Smooth muscle cell of bladder (primary cell): ENCODE measurements at places on chromosomes 7 and 10. TPM values are rescaled to one million over a fixed set of nuclear protein-coding genes. Genes with fewer than 3 reads are reported as not detected.

HECW1 gene
- 3.1 and 3.8 TPM in 2 replicates for total RNA-seq

BTBD16 gene
- total RNA-seq: under 0.01 TPM in 1 of 2 replicates, not detected in the other

TUBB8 gene
- total RNA-seq: under 0.01 TPM in 1 of 2 replicates, not detected in the other

OR6V1 gene
- total RNA-seq: not detected in 2 replicates

MYPN gene
- 0.09 and 0.14 TPM in 2 replicates for total RNA-seq

CALD1 gene
- 649 and 694 TPM in 2 replicates for total RNA-seq

NACAD gene
- 0.71 and 0.83 TPM in 2 replicates for total RNA-seq

VSTM4 gene
- 5.8 and 9.1 TPM in 2 replicates for total RNA-seq

CCDC172 gene
- total RNA-seq: not detected in 2 replicates

ACSM6 gene
- total RNA-seq: not detected in 2 replicates

HGF gene
- 340 and 462 TPM in 2 replicates for total RNA-seq

PLEKHS1 gene
- 0.09 TPM in 1 of 2 replicates, not detected in the other for total RNA-seq

FRMPD2 gene
- under 0.01 TPM in 1 of 2 replicates, not detected in the other for total RNA-seq

PIK3AP1 gene
- total RNA-seq: 0.14 and 0.74 TPM in 2 replicates

ZCWPW1 gene
- total RNA-seq: 1.6 and 2.8 TPM in 2 replicates

DGKI gene
- total RNA-seq: 4.0 and 5.3 TPM in 2 replicates

ACSL5 gene
- 1.7 and 2.2 TPM in 2 replicates for total RNA-seq

RBP3 gene
- under 0.01 TPM in 1 of 2 replicates, not detected in the other for total RNA-seq

BAIAP2L1 gene
- 1.3 and 1.4 TPM in 2 replicates for total RNA-seq

LFNG gene
- 0.43 and 3.3 TPM in 2 replicates for total RNA-seq

SPDYE11 gene
- not detected in 2 replicates for total RNA-seq

FIGNL1 gene
- total RNA-seq: 5.0 and 7.0 TPM in 2 replicates

DNA2 gene
- total RNA-seq: 3.4 and 4.3 TPM in 2 replicates

LLCFC1 gene
- not detected in 2 replicates for total RNA-seq

FAM25G gene
- not detected in 2 replicates for total RNA-seq

LRRC4 gene
- total RNA-seq: 0.28 and 0.46 TPM in 2 replicates

TAS2R3 gene
- 0.85 and 1.8 TPM in 2 replicates for total RNA-seq

CARD11 gene
- 0.43 and 0.55 TPM in 2 replicates for total RNA-seq

EIF5AL1 gene
- total RNA-seq: 0.18 and 0.28 TPM in 2 replicates

NDUFB2 gene
- 137 and 147 TPM in 2 replicates for total RNA-seq

UBN2 gene
- 3.4 and 4.1 TPM in 2 replicates for total RNA-seq

SMKR1 gene
- total RNA-seq: 0.09 and 0.43 TPM in 2 replicates

AQP1 gene
- 1.00 and 1.5 TPM in 2 replicates for total RNA-seq

ANKRD2 gene
- 0.71 and 1.2 TPM in 2 replicates for total RNA-seq

PRR15 gene
- 0.28 and 0.83 TPM in 2 replicates for total RNA-seq

TSPAN12 gene
- total RNA-seq: 2.1 and 10.8 TPM in 2 replicates

FXYD4 gene
- not detected in 2 replicates for total RNA-seq

GPR26 gene
- total RNA-seq: not detected in 2 replicates
